ENCODE measurements at places on chromosomes 13 and 19.

- DNase-seq, result no peak
Observed at GRCh38 chr13:113360446-113360845, 3.5 kb downstream of the GRTP1 start.

GRCh38 chr13:79781829-79782540, 301.0 kb downstream of the NDFIP2 start:
- no peak for DNase-seq

DNA sequence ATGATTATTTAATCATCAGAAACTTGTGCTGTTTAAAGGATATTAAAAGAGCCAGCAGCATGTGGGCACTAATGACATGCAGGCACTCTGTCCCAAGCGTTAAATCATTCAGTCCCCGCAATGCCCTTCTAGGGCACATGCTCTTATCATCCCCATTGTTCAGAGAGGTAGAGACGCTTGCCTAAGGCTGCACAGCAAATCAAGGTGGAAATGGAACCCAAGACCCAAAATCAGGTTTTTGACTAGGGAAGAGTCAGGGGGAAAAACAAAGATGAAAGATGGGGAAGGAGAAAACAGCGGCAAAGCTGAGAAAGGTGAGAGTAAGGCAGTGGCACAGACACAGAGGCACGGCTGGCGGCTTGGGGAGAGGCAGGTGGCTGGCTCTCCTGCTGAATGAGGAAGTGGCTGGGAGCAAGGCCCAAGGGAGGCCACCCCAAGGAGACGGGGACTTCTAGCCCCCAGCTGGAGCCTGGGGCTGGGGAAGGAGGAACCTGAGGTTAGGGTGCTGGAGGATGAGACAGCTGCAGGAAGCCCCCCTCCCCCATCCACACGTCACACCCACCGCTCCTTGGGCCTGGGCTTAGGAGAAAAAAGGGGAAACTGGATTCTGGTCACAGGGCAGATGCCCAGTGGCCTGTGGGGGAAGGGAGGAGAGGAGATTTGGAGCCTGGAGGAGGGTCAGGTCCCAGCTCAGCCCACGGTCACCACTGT, 1.0 kb upstream of the TYROBP start:
- no peak for DNase-seq

GRCh38 chr13:114023716-114024602, 50.1 kb upstream of the C13orf46 start:
- DNase-seq, result no peak

DNA sequence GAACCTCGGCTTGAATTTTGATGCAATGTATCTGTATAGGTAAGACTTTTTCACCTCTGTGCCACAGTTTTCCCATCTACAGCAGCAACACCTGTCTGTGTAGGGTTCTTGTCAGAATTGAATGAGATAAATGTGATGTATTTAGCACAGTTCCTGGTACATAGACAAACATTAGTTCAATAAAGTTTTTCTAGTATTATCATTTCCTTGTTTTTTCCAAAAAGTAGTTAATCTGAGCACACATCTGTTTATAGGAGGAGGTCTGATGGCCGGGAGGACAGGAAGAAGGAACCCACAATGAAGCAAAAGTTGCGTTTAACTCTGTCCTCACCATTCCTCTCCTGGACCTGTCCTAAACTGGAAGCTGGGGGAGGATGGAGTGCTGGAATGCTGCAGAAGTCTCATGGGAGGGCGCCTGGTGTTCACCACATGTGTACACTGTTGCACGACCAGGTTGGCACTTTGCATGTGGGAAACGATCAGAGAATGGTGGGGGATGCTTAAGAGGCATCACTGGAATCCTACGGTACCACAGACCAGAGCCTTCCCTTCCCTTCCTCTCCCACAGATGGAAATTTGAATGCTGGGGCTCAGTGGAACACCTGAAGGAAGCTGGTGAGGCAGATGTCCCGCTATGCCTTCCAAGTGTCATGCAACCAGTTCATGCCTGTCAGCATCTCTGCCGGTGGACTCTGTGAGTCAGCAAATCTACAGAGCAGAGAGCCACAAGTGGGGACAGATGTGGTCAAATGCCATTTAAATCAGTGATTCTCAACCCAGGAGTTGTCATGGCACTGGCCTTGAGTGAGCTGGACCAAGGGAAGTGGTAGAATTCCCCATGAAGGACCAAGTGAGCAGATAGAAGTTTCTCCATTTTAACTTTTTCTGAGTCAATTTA, 315.6 kb downstream of the DLEU7 start:
- DNase-seq, result no peak

DNA sequence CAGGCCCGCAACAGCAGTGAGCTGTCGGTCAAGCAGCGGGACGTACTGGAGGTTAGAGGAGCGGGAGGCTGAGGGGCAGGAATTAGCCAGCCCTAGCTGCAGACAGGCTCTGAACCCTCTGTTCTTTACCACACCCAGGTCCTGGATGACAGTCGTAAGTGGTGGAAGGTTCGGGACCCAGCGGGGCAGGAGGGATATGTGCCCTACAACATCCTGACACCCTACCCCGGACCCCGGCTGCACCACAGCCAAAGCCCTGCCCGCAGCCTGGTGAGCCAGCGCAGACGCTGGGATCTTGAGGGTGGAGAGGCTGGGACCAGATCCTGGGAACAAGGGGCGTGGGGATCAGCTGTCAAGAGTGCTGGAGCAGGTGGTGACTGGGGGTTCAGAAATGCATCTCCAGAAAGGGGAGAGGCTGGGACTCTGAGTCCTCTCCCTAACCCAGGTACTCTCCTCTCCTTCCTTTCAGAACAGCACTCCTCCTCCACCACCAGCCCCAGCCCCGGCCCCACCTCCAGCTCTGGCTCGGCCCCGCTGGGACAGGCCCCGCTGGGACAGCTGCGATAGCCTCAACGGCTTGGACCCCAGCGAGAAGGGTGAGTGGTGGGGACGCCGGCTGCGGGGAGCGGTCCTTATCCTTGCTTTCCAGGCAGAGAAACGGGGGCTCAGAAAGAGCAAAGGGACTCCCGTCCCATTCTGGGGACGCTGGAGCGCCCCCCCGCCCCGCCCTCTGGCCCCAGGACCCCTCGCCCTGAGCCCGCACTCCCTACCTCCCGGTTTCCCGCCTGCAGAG, 10.4 kb downstream of the EPS8L1 start:
- DNase-seq, result no peak

GRCh38 chr13:50740052-50740741, 103.3 kb downstream of the DLEU7 start:
- no peak for DNase-seq

DNA sequence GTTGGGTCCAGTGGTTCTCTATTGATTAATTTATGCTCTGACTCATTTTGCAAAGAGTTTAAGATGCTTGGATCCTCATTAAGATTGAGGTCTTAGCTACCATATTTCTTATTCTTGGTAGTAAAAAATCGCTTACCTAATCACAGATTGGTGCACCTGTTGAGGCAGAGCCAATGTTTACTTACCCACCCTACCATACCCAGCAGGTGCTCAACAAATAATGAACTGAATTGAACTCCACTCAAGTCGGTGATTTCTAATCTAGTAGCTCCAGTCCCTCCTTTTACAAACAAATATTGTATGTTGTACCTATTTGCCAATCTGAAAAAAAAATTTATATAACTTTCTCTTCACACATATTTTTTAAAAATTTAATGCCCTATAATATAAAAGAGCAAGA, 361.0 kb downstream of the FGF14 start:
- no peak for DNase-seq

GRCh38 chr13:29583073-29583785, 12.3 kb downstream of the SLC7A1 start:
- DNase-seq, result peak; percentile 57

- DNase-seq, result no peak
Observed at GRCh38 chr13:20582026-20582425, 15.1 kb downstream of the IFT88 start.

- DNase-seq, result no peak
Observed at GRCh38 chr13:39641645-39642044, 13.8 kb upstream of the COG6 start.

GRCh38 chr13:98447881-98448641, 128.8 kb downstream of the STK24 start:
- DNase-seq, result no peak

- no peak for DNase-seq
Observed at GRCh38 chr19:34642241-34642640, 34.7 kb downstream of the SCGB2B2 start.

GRCh38 chr19:3046698-3047495, 15.4 kb downstream of the TLE5 start:
- DNase-seq, result no peak

- peak; percentile 76 for DNase-seq
Observed at GRCh38 chr19:13849991-13850909, 26.7 kb upstream of the NANOS3 start.

GRCh38 chr19:29841209-29841558, 29.4 kb downstream of the CCNE1 start:
- DNase-seq, result peak; percentile 2

GRCh38 chr19:5470264-5470671, 15.1 kb downstream of the ZNRF4 start:
- DNase-seq, result no peak

- DNase-seq, result no peak
Observed at GRCh38 chr19:801030-801860, 4.0 kb downstream of the PTBP1 start.

- DNase-seq, result no peak
Observed at GRCh38 chr19:7947939-7948338, 4.5 kb upstream of the TIMM44 start.

DNA sequence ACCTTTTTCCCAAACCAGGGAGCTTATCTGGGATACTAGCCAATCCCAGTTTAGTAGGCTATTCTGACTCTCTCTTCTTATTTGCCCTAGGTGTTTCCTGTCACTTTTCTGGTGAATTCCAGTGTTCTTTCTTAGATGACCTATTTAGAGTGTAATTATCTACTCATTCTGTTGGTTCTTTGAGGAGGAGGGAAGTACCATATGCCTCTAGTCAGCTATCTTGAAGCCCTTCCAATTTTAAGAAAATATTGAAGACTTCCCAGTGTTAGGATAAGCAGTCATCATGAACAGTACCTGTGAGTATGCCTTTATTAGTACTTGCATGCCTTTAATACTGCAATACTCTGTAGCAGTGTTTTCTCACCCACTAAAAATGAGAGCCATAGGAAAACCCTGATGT, 724.3 kb upstream of the SLITRK1 start:
- DNase-seq, result no peak

- DNase-seq, result no peak
Observed at GRCh38 chr13:46855166-46855565, 41.7 kb downstream of the HTR2A start.

GRCh38 chr19:43691755-43692154, 21.8 kb upstream of the PLAUR start:
- DNase-seq, result no peak

DNA sequence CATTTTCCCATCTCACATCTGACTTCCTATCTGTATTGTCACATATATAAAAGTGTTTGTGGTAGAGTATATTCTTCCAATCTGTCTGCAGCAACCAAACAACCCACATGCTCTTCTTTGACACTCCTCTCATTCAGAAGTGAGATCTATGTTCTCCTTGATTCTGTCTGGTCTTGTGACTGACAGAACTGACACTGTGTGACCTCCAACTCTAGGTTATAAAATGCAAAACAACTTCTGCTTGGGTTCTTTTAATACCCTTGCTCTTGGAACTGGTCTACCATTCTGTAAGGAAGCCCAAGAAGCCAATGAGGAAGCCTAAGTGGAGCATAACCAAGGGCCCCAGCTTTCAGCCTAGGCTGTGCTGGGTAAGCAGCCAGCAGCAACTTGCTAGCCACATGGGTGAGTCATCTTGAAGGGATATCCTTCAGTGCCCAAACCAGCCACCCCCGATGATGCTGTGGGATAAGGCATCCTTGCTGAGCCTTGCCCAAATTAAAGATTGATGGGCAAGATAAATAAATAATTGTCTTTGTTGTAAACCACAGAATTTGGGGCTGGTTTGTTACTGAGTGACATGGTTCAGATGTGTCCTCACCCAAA, 18.4 kb upstream of the ITM2B start:
- DNase-seq, result peak; percentile 42

DNA sequence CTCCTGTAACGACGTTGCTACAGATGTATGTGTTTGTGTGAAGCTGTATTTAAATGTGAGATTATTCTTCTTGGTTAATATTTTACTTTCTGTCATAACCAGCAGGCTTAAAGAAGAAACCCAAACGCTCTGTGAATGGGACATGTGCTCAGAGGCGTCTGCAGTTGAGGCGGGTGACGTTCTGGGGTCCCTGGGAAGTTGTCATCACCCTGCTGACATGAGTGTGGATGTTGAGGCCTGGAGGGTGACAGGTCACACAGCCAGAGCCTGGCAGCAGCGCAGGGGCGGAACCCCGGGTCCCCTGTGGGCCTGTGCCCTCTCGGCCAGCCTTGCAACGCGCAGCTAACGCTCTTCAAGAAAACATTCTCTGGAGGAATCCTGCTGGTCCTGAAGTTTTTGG, 16.6 kb downstream of the RASA3 start:
- no peak for DNase-seq

- peak; percentile 44 for DNase-seq
Observed at GRCh38 chr19:591099-591958, 1.6 kb downstream of the HCN2 start.

DNA sequence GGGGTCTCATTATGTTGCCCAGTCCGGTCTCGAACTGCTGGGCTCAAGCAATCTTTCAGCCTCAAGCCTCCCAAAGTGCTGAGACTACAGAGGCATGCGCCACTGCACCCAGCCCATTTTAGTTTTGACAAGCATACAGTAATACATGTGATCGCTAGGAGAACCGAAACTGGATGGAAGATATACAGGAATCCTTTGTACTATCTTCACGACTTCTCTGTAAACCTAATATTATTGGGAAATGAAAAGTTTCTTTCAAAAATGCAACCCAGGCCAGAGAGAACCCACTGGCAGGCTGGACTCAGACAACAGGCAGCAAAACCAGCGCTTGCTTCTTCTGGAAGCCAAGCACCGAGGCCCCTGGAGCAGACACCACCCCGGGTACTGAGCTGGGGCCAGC, 9.4 kb downstream of the C19orf12 start:
- no peak for DNase-seq

GRCh38 chr19:27777726-27778125, 1435.2 kb downstream of the UQCRFS1 start:
- DNase-seq, result no peak

DNA sequence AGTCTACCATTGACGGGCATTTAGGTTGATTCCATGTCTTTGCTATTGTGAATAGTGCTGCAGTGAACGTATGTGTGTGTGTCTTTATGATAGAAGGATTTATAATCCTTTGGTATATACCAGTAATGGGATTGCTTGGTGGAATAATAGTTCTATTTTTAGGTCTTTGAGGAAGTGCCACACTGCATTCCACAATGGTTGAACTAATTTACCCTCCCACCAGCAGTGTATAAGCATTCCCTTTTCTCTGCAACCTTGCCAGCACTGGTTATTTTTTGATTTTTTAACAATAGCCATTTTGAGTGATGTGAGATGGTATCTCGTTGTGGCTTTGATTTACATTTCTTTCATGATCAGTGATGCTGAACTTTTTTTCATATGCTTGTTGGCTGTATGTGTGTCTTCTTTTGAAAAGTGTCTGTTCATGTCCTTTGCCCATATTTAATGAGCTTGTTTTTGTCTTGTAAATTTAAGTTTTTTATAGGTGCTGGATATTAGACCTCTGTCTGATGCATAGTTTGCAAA, 37.5 kb downstream of the RFC3 start:
- DNase-seq, result no peak

GRCh38 chr13:77751513-77752456, 54.3 kb downstream of the SLAIN1 start:
- DNase-seq, result peak; percentile 47
